Stimulated activated CD4-positive, alpha-beta T cell treated with anti-CD3 and anti-CD28 coated beads, Interleukin-15, amount 100 ng/mL, for 1 hour (primary cell): ENCODE measurements at places on chromosomes 5 and 9.

DNA sequence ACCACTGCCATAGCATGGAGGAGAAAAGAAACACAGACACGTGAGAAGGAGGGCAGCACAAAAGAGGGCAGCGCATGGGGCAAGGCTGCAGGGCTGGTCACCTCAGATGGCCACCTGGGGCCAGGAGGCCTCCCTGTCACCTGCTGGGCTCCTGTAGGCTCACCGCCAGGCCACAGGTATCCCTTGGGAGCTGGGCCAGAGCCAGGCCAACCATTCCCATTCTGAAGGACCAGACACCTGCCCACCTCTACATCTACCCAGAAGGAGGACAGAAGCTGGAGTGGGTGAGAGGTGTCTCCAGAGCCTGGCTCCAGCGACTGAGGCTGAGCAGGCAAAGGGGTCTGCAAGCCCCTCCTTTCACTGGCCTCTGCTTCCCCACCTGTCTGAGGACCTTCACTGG lies 103.1 kb downstream of the PAX5 start:
- no peak for DNase-seq

DNA sequence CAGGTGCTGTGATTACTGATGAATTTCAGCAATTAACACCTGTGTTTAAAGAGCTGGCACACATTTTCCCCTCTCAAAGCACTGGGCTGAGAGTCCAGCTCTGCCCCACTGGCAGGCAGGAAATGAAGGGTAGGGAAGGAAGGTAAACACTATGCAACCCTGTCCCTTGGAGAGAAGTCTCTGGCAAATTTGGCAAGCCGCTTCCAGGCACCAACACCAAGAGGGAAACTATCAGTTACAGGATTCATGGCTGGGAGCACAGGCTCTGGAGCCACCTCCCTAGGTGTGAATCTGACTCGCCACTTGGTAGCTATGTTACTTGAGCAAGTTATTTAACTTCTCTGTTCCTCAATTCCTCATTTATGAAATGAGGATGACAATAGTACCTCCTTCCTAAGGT lies 3.3 kb downstream of the ANKS6 start:
- DNase-seq: no peak

GRCh38 chr5:132971483-132972435 lies 8.3 kb upstream of the AFF4 start:
- no peak for DNase-seq

DNA sequence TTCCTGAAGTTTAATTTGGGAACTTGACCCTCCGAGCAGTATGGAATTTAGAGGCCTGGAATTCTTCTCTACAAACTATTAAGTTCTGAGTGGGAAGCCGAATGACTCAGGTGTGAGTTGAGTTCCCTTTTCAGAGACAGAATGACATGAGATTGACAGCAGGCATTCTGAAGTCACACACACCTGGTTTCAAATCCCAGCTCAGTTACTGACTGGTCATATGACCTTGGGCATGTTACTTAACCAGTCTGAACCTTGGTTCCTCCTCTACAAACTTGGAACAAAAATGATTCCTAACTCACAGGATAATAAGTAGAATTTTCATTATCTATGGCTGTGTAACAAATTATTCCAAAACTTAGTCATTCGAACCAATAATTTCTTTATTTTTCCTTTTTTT lies 45.5 kb upstream of the GPBP1 start:
- no peak for DNase-seq

- no peak for DNase-seq
Measured at GRCh38 chr9:104748359-104749031, 1.0 kb downstream of the NIPSNAP3A start.
